ENCODE measurements at places on chromosomes 5 and 9.

DNA sequence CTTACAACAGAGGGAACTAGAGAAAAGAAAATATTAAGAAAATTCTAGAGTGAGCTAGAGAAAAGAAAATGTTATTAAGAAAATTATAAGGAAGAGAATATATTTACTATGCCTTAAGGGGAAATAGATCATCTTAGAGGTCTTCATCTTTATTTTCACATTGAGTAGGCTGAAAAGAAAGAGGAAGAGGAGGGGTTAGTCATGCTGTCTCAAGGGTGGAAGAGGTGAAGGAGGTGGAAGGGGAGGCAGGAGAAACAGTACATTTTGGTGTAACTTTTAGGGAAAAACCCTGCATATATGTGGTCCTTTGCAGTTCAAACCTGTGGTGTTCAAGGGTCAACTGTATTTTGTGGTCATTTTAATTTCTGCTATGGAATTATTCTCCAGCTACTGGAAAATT lies 46.6 kb downstream of the PPIP5K2 start:
- DNase-seq = no peak

GRCh38 chr5:668283-668995 lies 24.7 kb downstream of the TPPP start:
- DNase-seq = no peak

DNA sequence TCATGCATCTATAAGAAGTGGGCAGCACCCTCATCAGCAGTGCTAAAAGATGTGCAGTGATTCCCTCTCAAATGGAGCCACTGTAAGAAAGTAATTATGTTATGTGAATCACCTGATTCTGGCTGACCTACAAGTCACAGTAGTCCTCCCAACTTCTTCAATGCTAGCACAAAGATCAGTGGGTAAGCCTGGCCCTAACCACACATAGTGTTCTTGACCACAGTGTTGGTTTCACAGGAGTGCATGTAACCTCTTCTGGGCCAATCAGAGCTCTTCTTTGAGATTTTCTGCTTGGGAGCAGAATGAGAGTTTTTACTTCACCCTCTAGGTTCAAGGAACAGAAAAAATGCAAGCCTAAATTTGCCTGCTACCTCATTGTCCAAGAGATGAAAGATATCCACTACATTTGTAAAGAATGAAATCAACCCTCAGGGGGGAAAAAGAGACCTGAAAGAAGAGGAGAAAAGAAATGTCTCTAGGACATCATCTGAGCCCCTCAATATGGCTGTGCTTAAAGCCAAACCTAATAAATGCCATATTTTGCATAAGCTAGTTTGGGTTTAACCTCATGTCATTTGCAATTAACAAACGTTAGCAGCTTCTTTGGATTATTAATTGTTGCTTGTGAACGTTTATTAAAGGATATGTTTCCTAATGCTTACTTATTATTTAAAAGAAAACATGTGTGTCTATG lies 65.3 kb upstream of the ADRB2 start:
- DNase-seq = no peak

DNA sequence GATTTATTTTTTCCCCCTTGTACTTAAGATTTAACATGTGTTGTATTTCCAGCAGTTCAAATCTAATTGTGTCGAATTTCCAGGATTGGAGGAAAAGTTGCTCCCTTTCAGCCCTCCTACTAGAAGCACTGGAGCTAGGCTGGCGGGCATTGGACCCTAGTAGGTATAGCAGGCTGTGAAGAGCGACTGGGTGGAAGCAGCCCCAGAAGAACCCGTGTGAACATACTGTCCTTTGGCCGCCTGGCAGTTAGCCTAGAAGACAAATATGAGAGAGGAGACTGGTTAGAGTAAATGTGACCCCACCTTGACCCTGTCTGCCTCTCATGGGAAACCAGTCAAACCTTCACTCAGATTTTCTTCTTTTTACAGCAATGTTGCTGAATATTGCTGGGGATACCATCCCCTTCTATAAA lies 13.9 kb downstream of the ALDOB start:
- no peak for DNase-seq

DNA sequence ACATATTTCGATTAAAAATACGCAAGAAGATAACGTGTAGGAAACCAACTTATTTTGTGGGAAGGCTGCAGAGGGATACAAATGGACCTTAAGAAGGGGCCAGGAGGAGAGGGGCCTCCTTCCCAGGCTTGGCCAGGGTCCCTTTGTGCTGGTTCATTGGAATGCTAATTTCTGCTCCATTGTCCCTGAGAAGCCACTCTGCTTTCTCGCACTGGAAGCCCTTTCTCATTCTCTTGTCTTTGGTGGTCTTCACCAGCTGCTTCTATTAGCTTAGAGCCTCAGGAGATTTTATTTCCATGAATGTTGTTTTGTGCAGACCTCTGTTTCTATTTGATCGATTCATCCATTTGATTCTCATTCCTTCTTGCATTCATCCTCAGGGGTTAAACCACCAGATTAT lies 325.4 kb downstream of the TMEM38B start:
- no peak for DNase-seq
